GM03348 (cell line): ENCODE measurements at places on chromosomes 4 and X.

GRCh38 chr4:42357325-42357724, 40.0 kb upstream of the SHISA3 start:
- DNase-seq, result no peak

DNA sequence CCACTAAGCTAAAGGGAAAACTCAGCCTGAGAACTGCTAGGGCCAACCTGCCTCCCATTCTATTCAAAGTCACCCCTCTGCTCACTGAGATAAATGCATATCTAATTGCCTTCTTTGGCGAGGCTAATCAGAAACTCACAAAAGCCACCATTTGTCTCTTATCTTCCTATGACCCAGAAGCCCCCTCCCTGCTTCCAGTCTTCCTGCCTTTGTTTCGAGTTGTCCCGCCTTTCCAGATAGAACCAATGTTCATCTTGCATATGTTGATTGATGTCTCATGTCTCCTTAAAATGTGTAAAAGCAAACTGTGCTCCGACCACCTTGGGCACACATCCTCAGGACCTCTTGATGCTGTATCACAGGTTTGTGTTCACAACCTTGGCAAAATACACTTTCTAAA, 459.8 kb downstream of the FSTL5 start:
- no peak for DNase-seq

- DNase-seq, result no peak
Observed at GRCh38 chr4:75030649-75031235, 97.8 kb downstream of the PARM1 start.

GRCh38 chr4:10005632-10006031, 15.7 kb downstream of the SLC2A9 start:
- DNase-seq, result no peak

DNA sequence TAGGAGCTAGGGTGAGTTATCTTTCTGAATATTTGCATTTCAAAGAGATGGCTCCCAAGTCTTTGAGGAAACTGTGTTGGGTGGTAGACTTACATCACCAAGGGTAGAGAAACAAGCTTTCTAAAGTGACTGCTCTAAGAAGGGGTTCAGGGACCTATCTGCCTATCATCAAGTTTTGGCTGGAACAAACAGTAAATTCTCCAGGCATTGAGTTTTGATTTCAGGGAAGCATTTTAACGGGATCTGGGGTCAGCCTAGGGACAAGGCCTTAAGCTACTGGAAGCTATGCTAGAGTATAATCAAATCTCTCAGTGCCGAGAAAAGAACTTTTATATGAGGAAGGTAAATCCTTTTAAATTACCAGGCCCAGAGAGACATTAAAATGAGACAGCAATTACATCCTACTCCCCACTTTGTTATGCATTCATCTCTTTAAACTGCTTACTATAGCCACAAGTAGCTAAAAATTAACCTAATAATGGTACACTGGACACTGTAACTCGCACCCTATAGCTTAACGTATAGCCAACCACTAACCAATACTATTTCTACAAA, 2.0 kb upstream of the NUDT9 start:
- DNase-seq, result no peak

DNA sequence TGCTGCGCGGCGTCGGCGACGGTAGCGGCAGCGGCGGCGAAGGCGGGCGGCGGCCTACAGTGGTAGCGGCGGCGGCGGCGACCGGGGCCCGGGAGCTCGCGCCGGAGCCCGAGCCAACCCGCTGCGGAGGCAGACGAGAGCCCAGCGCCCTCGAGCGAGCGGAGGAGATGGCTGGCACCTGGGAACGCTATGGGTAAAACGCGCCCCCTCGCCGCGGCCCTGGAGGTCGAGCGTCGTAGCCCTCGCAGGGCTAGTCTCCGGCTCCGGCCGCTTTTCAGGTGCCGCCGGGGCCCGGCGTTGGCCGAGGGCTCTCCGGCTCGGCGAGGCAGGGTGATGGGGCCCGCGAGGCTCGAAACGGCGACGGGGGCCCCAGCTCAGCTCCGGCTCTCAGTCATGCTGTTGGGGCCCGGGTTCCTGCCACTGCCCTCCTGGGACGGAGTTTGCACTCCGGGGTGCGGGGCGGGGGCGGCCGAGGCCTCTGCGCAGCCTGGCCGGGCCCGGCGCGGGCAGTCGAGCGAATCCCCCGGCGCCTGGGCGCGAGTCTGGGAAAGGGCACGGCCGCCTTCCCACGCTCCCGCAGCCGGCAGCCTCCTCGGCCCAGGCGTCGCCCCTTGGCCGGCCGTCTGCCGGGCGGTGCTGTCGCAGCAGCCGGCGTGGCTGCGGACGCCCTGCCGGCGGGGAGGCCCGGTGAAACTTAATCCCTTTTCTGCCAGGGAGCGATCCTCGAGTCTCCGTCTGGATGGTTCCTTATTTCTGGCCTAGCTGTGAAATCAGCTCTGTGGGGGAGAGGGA, 768 bp downstream of the MID2 start:
- peak; percentile 56 for DNase-seq

DNA sequence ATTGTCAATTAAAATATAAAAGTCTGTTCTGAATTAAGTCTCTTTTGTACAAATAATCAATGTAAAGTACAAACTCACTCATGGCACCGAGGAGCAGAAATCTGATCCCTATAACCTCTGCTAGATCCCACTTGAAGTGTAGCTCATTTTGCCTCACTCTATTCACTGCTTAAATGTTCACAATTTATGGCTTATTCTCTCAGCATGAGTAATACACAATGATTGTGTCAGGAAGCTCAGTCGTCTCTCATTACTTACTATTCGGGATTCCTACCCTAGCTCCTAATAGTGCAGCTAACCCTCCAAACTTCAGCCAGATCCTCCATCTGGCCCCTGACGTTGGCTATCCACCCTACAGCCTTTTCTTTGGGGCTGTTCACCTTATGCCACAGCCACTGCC, 4.7 kb upstream of the AMMECR1 start:
- peak; percentile 26 for DNase-seq

- DNase-seq, result peak; percentile 74
Observed at GRCh38 chrX:10726647-10727046, 106.3 kb upstream of the MID1 start.

GRCh38 chrX:119502727-119503483, 34.7 kb downstream of the SLC25A5 start:
- DNase-seq, result peak; percentile 47

- DNase-seq, result no peak
Observed at GRCh38 chr4:101801958-101802357, 11.4 kb downstream of the BANK1 start.
